ENCODE measurements at places on chromosomes 3 and 15. TPM values are rescaled to one million over a fixed set of nuclear protein-coding genes. Genes with fewer than 3 reads are reported as not detected.

DNA sequence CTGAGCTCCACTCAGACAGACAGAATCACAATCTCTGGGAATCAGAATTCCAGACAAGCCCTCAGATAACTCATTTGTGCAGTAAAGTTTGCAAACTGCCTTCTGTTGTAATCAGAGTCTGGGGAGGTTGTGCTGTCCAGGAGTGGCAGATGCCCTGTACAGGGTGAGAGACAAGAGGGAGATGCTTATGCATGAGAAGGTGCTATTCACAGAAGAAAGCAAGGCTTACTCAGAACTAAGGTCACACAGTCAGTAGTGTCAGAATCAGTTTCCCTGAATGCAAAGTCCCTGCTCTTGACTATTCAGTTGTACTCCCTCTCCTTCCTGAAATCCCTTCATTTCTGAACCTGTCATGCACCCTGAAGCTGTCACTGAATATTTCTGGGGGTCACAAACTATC, 43.7 kb downstream of the SRPRB start:
- H3K4me3 ChIP-seq = no peak overlapping the region
- H3K27ac ChIP-seq = no peak overlapping the region
- H3K27me3 ChIP-seq = no peaks in the 10 kb centered on the region
- H3K36me3 ChIP-seq = no peaks in the 10 kb centered on the region

Gene SERINC4
- 0.14 TPM for total RNA-seq

Gene PEX11A
- total RNA-seq = 4.0 TPM

Gene AHSG
- not detected for total RNA-seq

Gene PIK3CA
- 19.0 TPM for total RNA-seq

GRCh38 chr3:113668015-113668414, 28.4 kb downstream of the USF3 start:
- H3K4me1 ChIP-seq = peaks cover 21% of the 10 kb centered on the region
- H3K4me3 ChIP-seq = no peak overlapping the region
- H3K27me3 ChIP-seq = no peaks in the 10 kb centered on the region
- peaks cover 12% of the 10 kb centered on the region for H3K36me3 ChIP-seq
- H3K27ac ChIP-seq = no peak overlapping the region

DNA sequence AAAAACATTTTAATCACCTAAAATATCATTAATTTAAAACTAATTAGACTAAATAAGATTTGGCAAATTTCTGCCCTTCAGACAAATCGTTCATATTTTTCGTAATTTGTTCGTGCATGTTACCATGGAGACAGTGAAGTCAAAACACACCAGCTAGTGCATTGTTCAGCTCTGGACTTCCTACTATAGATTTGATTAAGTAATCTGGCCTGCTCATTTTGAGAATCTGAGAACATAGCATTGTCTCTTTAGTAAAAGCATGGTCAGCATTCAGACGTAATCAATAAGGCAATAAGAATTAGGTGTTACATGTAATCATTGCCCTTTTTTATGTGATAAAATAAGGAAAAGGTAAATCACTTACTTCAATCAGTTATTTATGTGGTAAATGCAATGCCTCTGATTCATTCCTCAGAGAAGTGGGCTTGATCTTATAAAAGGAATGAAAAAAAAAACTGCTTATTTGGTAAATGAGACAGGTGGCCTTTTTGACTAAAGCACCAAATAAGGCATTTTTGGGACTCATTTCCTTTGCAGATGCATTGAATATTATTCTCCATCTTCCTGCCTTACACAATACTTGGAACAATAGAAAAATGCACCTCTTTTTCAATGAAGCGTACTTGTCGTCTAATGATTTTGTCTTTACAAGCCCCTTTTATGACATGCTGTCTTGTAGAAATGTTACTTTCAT, 84.5 kb upstream of the FNDC3B start:
- H3K36me3 ChIP-seq = no peaks in the 10 kb centered on the region
- H3K4me3 ChIP-seq = no peak overlapping the region
- peaks cover 2% of the 10 kb centered on the region for H3K4me1 ChIP-seq
- DNase-seq = no peak
- H3K27ac ChIP-seq = no peak overlapping the region

Gene THPO
- not detected for total RNA-seq

Gene SAXO2
- total RNA-seq = 2.4 TPM

Gene ARHGAP11A
- 134 TPM for total RNA-seq

Gene UROC1
- total RNA-seq = not detected

GRCh38 chr15:63752075-63752684, 81.6 kb downstream of the HERC1 start:
- peaks cover 8% of the 10 kb centered on the region for H3K4me1 ChIP-seq
- peak; percentile 14 for DNase-seq
- no peak overlapping the region for H3K4me3 ChIP-seq
- H3K36me3 ChIP-seq = peaks cover 8% of the 10 kb centered on the region
- H3K27ac ChIP-seq = no peak overlapping the region

Measured in activated naive CD8-positive, alpha-beta T cell treated with anti-CD3 and anti-CD28 coated beads for 36 hours (primary cell).